Stimulated activated CD4-positive, alpha-beta T cell treated with anti-CD3 and anti-CD28 coated beads, Interleukin-2, amount 100 ng/mL, for 4 hours (primary cell): ENCODE measurements at places on chromosomes 13 and 19.

DNA sequence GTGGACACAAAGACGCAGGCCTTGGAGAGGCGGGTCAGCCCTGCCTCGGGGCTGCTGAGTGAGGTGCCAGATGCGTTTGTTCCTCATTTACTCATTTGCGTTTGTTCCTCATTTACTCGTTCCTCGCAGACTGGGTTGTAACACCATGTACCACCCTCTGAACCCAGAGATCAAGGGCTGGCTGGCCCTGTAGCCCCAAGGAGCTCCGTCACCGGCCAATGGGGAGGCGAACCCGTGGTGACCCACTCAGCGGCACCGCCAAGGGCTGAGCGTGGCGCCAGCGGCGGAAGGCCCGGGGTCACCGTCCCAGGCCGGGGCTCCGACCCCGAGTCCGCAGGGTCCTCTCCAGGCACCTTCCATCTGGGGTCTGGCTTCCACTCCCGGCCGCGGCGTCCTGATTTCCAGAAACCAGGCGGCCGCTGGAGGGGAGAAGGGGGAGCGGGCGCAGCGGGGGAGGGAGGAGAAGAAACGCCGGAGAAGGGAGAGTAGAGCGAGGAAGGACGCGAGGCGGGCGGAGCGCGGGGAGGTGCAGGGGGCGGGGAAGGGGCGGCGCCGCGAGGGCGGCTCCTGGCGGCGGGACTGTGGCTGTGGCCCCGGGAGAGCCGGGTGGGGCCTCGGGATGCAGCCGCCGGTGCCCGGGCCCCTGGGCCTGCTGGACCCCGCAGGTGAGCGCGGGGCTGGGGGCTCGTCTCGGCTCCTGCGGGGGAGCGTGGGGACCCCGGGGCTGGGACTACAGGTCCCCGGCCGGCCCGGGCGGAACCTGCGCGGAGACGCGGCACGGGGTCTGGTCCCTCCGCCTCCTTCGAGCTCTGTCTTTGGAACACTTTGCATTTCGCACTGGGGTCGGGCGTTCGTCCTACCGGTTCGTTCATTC is at the start of gene TMEM255B:
Gene TMEM255B (plus strand): TSS at position 576 of the 874 bp plus-strand sequence. CDS start 44 bp downstream, at position 620.
- DNase-seq: peak; percentile 66

- no peak for DNase-seq
Measured at GRCh38 chr13:35884211-35884760, 246.9 kb downstream of the DCLK1 start.

- DNase-seq: no peak
Measured at GRCh38 chr13:50025436-50025835, 10.2 kb downstream of the KCNRG start.

GRCh38 chr19:4908360-4908759 is 941 bp upstream of the UHRF1 start:
- no peak for DNase-seq

GRCh38 chr19:54660306-54660705 is 2.5 kb upstream of the LILRB4 start:
- DNase-seq: no peak

DNA sequence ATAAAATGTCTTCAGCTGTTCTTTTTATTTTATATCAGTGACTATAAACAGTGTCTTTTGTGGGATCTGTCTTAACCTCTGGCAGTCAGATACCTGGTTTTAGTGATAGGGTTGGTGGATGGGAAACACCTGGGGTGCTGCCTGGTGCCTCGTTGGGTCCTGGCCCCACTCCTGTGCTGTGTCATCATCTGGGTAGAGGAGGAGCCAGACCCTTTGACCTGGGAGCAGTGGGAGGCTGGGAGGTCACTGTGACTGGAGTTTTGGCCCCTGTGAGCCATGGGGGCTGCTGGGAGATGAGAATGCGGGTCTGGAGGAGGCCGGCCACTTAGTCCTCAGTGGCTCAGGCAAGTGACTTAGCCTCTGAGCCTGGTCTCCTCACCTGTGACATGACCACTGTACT is 29.4 kb downstream of the TDRD12 start:
- no peak for DNase-seq

- no peak for DNase-seq
Measured at GRCh38 chr13:112194579-112194978, 127.6 kb downstream of the SOX1 start.

- no peak for DNase-seq
Measured at GRCh38 chr19:44876930-44877535, 14.0 kb upstream of the TOMM40 start.

DNA sequence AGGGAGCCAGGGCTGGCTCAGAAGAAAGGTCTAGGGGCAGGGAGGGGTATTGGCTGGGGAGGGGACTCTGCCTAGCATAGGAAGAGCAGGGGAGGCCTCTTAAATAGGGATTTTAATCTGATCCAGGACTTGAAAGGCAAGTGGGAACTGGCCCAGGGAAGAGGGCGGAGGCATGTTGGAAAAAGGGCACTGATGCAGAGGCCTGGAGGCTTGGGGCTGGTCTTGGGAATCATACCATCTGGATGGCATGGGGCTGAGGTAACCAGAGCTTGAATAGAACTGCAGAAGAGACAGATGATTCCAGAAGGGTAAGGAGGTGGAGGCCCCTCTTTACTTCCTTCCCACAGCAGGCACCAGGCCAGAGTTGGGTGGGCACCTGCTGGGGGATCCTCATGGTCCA is 29.1 kb downstream of the CERS4 start:
- DNase-seq: no peak

DNA sequence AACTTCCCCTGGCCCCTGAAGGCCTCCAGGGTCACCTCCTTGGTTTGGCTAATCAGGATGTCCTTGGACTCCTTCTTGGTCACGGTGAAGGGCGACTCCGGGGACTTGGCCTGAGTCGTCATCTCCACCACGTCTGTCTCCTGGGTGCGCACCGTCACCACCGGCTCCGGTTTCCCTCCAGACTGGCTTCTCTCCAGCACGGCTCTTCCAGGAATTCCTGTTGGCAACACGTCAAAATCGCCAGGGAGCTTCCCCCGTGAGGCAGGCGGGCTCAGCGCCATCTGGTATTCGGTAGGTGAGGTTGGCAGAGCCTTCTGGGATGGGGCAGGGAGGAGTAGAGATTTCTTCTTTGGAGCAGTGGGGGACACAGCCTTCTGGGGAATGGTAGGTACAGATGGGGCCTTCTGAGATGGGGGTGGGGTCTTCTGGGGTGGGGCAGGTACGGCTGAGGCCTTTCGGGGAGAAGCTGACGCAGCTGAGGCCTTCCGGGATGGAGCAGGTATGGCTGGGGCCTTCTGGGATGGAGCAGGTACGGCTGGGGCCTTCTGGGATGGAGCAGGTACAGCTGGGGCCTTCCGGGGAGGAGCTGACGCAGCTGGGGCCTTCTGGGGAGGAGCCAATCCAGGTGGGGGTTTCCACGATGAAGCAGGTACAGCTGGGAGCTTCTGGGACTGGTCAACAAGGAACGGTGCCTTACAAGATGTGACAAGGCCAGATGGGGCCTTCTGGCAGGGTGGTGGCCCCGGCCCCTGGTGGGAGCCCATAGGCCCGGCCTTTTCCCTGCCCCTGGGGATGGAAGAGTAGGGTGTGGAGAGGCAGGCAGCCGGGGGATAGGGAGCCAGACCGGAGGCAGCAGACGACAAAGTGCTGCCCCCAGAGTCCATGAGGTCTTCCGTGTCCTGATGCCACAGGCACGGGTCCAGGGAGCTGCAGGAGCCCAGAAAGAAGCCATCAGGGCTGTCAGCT is 3.8 kb downstream of the GARIN5B start:
- DNase-seq: no peak

GRCh38 chr13:20363172-20363571 is 131.1 kb upstream of the GJB6 start:
- DNase-seq: no peak

GRCh38 chr13:86882835-86883234 is 788.3 kb upstream of the SLITRK5 start:
- DNase-seq: no peak

DNA sequence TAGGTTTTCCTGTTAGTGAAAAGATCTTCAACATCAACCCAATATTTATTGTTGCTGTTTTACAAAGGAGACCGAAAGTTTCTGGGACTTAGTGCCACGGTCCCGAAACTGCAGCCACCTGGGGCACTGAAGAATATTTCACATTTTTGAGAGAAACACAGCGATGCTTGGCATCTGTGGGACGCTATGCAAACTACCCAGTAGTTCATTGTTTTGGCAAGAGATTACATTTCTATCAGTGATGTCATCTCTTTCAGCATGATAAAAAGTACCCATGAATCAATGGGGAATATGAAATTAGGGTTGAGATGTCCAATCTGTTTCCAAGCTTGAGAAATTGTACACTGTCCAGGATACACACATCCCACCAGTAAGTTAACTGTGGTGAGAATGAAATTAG is 43.9 kb downstream of the TGDS start:
- no peak for DNase-seq

DNA sequence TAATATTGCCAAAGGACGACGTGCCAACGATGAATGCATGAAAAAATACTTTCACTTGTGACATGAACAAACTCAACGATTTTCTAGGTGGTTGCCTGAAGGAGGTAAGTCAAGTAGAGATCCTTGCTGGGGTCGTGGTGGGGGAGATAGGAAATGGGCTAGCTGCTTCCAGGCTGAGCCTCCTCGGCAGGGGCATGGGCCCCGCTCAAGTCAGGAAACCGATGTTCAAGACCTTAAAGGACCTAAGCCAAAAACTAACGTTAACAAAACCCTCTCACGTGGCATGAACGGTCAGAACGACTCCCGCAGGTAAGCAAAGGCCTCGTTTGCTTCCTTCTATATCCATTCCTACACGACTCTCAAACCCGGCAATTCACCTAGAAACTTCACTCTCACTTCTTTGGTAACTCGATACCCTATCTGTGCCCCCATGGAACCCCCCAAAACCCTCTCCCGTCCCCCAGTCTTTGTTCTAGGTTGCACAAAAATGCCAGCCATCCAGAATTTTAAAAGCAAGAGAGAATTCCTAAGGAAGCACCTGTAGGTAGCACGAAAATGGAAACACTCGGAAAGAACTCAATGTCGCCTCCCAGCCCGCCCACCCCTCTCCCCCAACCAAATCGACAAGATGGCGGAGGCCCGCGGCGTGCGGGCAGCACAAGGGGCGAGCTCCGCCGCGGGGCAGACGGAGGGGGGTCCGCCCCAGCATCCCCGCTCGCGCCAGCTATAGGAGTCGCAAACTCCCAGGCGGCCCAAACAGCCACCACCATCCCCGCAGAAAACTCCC is 13.6 kb downstream of the ACP4 start:
- DNase-seq: peak; percentile 21

DNA sequence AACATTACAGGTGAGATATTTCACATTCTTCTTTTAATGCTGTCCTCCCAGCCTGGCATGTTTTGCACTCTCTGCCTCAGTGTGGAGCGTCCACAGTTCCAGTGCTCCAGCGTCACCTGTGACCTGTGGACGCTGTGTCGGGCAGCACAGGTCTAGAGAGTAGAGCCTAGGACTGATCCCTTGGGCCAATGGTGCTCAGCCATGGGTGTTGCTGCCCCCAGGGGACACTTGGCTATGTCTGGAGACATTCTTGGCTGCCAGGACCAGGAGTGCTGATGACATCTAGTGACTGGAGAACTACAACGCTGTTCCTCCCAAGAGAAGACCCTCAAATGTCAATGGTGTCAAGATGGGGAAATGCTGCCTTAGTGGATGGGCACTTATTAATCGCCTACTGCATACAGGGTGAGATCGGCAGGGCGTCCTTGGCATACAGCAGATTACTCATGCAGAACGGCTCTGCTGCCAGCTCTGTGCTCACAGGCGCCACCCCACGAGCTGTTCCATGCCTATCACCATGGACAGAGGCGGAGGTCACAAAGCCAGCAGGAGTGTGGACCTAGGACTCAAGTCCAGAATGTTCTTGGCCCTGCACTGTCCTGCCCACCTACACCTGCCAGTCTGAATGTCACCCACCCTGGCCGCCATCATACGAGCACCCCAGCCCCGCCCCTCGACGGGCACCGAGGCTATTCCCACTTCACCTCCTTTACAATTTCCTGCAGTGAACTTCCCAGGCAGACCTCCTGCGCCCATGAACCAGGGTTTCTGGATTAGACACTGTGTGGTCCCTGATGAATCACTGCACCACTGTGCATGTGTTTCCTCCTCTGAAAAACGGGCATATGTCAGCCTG is 13.9 kb upstream of the MADCAM1 start:
- DNase-seq: no peak

- DNase-seq: no peak
Measured at GRCh38 chr13:114135731-114136171, 3.3 kb upstream of the RASA3 start.
